ENCODE measurements at places on chromosomes 4 and X. TPM values are rescaled to one million over a fixed set of nuclear protein-coding genes. Genes with fewer than 3 reads are reported as not detected.

The CPZ gene
- total RNA-seq, result not detected

The GPM6B gene
- not detected for total RNA-seq

The TBC1D9 gene
- 0.07 TPM for total RNA-seq

The SSX4B gene
- not detected for total RNA-seq

The GLUD2 gene
- total RNA-seq, result 2.9 TPM

The GATA1 gene
- total RNA-seq, result not detected

The PDZD4 gene
- total RNA-seq, result 0.91 TPM

The PNMA5 gene
- total RNA-seq, result not detected

The NPFFR2 gene
- total RNA-seq, result not detected

The RGN gene
- total RNA-seq, result not detected

The RTL3 gene
- total RNA-seq, result not detected

The PRR32 gene
- not detected for total RNA-seq

The IL21 gene
- 14.5 TPM for total RNA-seq

The CT47B1 gene
- total RNA-seq, result not detected

The CXCL1 gene
- not detected for total RNA-seq

The TEX13D gene
- 0.11 TPM for total RNA-seq

The PPA2 gene
- total RNA-seq, result 77.6 TPM

The HOPX gene
- total RNA-seq, result 60.2 TPM

The SMIM43 gene
- not detected for total RNA-seq

The SCD5 gene
- 1.0 TPM for total RNA-seq

The VCX3A gene
- not detected for total RNA-seq

The TMEM156 gene
- 17.6 TPM for total RNA-seq

The CT45A3 gene
- not detected for total RNA-seq

Data from activated T-helper 2 cell treated with anti-CD3 and anti-CD28 coated beads, Interferon-gamma antibody, Interleukin-2, Interleukin-4, amounts not matched to agents 10 μg/mL and 5 μg/mL and 100 μg/mL, durations not matched to agents 14 hours and 24 hours and 36 hours (primary cell).